Panc1 (cell line): ENCODE measurements at places on chromosomes 3 and 15. TPM values are rescaled to one million over a fixed set of nuclear protein-coding genes. Genes with fewer than 3 reads are reported as not detected.

GRCh38 chr3:81443958-81444357 lies 317.5 kb downstream of the GBE1 start:
- no peak for DNase-seq

The LRRC57 gene
- 39.2 TPM for total RNA-seq

GRCh38 chr3:134852132-134852531 lies 57.1 kb downstream of the EPHB1 start:
- no peak for DNase-seq

The TSC22D2 gene
- total RNA-seq = 43.1 TPM

The ITIH1 gene
- 0.31 TPM for total RNA-seq

The TNFAIP8L3 gene
- total RNA-seq = 1.0 TPM

The PCLAF gene
- 97.8 TPM for total RNA-seq

DNA sequence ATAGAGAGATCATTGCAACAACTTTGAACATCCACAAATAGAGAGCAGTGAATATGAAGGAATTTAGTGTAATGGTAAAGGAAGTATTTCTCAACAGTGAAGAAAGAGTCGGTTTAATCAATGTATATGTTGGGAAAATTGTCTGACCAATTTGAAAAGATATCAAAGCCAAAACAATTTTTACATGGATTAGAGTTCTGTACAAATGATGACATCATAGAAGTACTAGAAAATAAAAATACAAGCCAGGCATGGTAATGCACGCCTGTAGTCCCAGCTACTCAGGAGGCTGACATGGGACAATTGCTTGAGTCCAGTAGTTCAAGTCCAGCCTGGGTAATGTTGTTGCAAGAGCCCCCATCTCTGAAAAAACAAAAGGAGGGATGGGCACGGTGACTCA lies 26.0 kb upstream of the TMEM42 start:
- no peak for DNase-seq

- no peak for DNase-seq
Measured at GRCh38 chr3:11764931-11765363, 81.7 kb downstream of the TAMM41 start.

The UBAP1L gene
- total RNA-seq = 1.7 TPM

The ETV5 gene
- 79.3 TPM for total RNA-seq

The KATNBL1 gene
- 46.1 TPM for total RNA-seq

DNA sequence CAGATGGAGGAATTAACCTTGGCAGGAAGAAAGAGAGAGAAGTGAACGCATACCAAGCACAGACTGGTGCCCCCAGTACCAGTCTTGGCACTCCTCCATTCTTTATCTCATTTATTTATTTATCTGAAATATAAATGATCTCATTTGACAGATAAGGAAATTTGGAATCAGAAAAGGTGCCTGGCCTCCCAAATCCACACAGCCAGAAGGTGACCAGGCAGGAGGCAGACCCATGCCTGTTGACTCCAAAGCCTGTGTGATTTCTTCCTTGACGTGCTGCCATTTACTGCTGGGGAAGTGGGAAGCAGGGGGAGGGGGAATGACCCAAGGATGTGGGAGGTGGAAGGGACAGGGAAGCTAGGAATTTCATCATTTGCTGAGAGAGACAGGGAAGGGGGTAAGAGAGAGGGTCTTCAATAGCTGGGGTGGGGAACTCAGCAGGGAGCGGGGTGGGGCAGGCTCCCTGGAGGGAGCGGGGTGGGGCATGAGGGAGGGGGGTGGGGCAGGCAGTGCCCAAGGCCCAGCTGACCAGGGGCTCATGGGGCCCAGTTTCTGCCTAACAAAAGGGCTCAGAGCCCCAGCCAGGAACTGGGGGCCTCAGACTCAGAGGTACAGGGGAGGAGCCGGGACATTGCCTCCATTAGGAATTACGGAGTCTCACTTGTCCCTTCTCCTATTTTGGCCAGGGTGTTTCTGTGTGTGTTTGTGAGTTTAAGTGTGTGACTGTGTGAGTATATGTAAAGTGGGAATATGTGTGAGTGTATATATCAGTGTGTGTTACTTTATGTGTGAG lies 63.0 kb downstream of the MINAR1 start:
- no peak for DNase-seq

GRCh38 chr15:55515491-55515890 lies 7.5 kb upstream of the DNAAF4 start:
- DNase-seq = no peak

The ZNF774 gene
- 5.2 TPM for total RNA-seq

The BUB1B gene
- total RNA-seq = 67.8 TPM

DNA sequence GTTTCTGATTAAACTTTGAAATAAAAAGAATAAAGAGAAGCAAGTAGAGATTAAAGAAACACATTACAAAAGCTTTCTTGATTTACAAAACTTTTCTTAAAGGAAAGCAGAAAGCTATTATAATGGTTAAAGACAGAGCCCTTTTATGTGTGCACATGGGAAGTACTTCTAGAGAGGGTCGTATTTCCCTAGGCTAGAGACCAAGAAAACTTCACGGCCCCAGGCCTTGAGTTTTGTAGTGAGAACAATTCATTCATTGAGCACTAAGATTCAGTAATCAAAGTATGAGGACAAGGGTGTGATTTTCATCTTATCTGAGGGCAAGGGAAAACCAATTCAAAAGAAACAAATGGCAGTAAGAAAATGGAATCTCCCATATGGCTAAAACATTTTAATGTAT lies 854.1 kb downstream of the ROBO1 start:
- DNase-seq = no peak

The AQP9 gene
- total RNA-seq = not detected

DNA sequence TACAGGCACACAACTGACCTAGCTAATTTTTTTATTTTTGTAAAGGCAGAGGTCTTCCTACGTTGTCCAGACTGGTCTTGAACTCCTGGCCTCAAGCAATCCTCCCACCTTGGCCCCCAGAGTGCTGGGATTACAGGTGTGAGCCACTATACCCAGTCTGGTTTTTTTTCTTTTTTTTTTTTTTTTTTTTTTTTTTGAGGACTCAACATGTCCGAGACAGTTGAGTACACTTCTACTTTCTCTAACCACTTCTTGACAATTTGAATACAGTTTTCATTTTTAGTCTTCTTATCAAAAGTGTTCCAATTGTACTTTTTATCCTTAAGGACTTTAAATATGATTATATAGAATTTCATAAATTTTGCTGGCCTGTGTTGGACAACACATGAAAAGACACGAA lies 7.4 kb upstream of the GSK3B start:
- no peak for DNase-seq

The SPESP1 gene
- total RNA-seq = not detected

DNA sequence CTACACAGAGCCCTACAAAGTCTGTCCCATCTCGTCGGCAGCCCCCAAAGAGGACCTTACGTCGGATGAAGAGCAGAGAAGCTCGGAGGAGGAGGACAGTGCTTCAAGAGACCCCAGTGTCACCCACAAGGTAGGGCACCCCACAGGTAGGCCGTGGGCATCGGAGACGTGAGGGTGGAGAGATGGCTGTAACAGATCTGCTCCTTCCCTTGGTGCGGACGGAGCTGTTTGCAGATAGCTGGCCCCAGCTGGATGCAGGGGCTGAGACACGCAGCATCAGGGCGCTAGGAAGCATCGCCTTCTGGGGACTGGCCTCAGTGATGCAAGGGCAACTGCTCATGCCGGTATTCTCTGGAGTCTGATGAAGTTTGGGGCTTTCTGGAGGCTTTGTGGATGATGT lies 45.4 kb downstream of the FGD5 start:
- DNase-seq = no peak
